ENCODE measurements at places on chromosomes 2 and 18. TPM values are rescaled to one million over a fixed set of nuclear protein-coding genes. Genes with fewer than 3 reads are reported as not detected.

DNA sequence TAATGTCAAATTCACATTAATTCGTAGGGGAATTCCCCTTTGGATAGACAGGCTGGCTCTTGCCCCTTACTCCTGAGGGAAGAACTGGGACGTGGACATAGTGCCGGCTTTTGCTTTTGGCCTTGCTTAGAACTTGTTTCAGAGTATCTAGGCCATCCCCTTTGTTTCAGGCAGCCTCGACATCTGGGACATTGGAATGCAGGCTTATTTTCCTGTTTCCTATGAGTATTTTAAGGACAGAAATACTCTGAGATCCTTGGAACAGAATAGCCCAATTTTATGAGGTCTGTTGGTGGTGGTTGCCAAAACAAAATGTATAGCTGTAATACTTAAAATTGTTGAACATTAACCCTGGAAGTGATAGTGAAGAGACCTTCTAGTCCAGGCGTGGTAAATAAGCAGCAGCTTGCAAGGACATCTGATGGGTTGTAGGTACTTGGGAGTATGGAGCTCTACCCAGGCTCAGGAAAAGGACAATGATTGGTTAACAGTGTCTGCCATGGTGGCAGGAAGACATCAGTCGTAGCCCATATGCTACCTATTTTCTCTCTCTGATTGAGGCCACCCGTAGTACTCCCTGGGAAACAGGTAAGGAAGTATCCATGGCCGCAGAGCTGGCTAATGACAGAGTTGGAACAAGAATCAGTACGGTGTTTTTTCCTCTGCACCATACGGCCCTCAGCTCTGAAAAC, 112.4 kb downstream of the CDK15 start:
- H3K4me3 ChIP-seq = no peak overlapping the region
- H3K27ac ChIP-seq = no peak overlapping the region

DNA sequence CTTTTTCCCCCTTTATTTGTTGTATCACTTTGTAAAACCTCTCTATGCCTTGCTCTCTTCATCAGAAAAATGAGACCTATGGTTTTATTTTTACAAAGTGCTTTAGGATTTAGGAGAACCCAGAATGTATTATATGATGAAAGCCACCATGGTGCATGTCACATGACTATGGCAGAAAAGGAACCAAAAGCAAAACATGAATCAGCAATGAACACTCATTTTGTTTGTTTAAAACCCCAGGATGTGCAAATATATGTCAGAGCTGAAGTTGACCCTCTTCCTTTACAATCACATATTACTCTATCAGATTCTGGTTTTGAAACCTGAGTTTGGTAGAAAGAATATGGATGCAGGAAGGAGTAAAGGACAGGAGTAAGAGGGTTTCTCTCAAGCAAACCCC, 70.0 kb downstream of the FIGN start:
- no peaks in the 10 kb centered on the region for H3K4me1 ChIP-seq
- no peak overlapping the region for H3K4me3 ChIP-seq
- H3K27me3 ChIP-seq = no peaks in the 10 kb centered on the region

KCNG2 gene
- total RNA-seq = 1.6 TPM

GAREM2 gene
- total RNA-seq = 1.2 TPM

GRCh38 chr18:58630071-58630470, 1.2 kb upstream of the ALPK2 start:
- no peaks in the 10 kb centered on the region for H3K4me1 ChIP-seq
- no peak overlapping the region for H3K4me3 ChIP-seq
- H3K27ac ChIP-seq = no peak overlapping the region
- H3K36me3 ChIP-seq = no peaks in the 10 kb centered on the region
- no peaks in the 10 kb centered on the region for H3K27me3 ChIP-seq
- no peak for DNase-seq

DNA sequence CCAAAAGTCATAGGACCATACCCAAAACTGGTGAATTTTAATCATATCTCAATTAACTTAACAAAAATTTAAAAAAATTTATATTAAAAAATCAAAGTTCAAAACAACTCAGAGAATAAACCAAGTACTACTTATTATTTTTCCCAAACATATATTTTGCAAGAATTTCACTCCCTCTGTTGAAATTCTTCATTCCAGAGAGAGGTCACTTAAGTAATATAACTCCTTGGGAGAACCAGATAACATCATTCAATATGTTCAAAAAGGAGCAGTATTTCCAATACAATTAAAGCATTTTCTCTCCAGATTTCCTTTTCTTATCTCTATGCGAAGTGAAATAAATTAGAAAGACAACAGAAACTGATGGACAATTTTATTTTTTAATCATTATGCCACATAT, 165.9 kb upstream of the RND3 start:
- H3K36me3 ChIP-seq = no peaks in the 10 kb centered on the region
- H3K4me1 ChIP-seq = no peaks in the 10 kb centered on the region
- no peak overlapping the region for H3K4me3 ChIP-seq
- no peaks in the 10 kb centered on the region for H3K27me3 ChIP-seq
- H3K27ac ChIP-seq = no peak overlapping the region

DNA sequence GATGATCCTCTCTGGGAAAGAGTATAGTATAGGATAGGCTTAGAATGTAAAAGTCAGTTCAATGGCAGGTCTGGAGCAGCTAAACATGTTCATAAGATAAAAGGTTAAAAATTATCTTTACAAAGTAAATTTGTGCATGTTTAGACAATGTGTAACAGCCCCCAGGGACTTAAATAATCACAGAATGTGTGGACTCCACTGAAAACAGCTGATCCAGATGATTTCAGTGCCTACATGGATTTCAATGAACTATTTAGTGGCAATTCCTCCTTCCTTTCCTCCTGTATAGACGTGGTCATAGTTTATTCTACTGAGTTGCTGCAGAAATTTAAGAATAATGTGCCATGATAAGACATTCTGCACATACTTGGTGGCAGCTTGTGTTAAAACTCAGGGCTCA, 42.9 kb downstream of the ARHGEF33 start:
- no peaks in the 10 kb centered on the region for H3K27me3 ChIP-seq
- no peaks in the 10 kb centered on the region for H3K4me1 ChIP-seq
- H3K36me3 ChIP-seq = peaks cover 5% of the 10 kb centered on the region
- no peak overlapping the region for H3K27ac ChIP-seq

Measured in breast epithelium (tissue), 4 donors.